Stimulated activated CD4-positive, alpha-beta T cell treated with anti-CD3 and anti-CD28 coated beads, Interleukin-1b, Interleukin-23, amount 100 ng/mL, for 1 hour (primary cell): ENCODE measurements at places on chromosomes 7 and 10.
A peak's percentile ranks its signal among the peaks of the same experiment; 100 is the strongest.

DNA sequence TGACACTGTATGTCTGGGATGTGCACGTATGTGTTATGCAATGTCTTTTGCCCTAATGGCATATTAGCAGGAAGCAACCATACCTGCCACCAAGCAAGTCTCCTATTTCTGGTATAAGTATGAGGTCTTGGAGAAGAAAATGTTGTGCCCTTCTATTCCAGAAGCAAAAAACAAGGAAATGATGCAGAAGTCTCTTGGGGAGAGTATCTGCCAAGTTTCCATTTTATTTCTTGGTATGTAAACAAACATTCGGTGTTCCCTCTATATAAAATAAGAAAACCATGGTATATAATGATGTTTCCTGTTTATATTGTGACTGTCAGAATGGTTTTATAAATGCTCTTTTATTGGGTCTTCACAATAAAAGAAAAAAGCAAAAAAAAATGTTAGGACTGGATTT is 19.3 kb upstream of the MYO3A start:
- no peak for DNase-seq

GRCh38 chr10:118383063-118383689 is 41.1 kb upstream of the FAM204A start:
- DNase-seq, result no peak

DNA sequence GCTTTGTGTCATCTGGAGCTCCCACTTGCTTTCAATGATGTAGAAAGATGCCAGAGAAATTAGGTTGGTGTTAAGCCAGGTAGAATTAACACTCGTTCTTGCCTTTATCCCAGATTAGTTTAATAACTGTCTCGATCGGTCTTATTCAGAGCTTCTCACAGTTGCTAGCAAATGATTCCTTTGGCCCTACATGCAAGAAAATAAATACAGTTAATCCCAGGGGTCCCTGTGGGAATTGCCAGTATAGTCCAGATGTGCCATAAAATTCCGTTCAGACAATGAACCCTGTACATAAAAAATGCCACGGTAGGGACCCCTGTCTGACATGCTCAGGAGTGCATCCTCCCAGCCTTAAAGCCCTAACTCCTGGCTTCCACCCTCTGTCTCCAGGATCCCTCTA is 207.5 kb downstream of the ARHGAP12 start:
- no peak for DNase-seq

DNA sequence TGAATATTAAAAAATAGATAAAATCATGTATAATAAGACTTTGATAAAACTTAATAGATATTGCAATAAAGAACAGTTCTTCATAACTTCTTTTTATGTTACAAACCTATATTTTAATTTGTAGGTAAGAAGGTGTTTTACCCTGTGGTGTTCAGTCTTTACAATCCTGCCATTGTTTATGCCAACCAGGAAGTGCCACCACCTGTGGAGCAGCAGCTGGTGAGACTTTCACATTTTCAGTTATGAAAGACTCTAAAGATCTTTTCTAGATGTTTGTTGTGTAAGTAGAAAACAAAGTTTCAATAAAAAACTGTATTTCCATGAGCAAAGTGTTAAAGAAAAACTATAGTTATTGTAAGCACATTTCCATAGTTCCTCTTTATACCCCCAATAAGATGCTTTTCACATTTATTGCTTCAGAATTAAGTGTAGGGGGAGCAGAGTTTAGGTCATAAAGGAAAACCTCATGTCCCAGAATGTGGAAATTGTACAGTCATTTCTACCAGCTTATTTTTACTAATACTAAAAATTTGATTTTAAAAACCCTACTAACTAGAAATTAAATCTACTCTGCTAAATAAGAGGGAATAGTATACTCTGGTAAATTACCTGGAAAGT is 28.7 kb downstream of the CSGALNACT2 start:
- no peak for DNase-seq

DNA sequence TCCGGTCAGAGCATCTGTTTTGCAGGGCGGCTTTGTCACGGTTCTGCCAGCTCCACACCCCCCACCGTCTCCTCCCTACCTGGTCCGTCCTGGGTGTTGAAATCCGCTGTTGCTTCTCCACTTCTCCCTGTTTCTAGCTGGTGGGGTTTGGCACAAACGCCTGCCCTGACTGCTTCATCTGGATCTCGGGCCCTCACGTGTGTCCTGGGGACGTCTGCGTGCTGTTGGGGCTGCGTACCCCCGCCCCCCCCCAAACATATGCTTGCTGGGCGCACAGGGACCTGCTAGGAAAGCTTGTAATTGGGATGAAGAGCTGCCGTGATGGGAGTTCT is 11.3 kb downstream of the AMZ1 start:
- no peak for DNase-seq

DNA sequence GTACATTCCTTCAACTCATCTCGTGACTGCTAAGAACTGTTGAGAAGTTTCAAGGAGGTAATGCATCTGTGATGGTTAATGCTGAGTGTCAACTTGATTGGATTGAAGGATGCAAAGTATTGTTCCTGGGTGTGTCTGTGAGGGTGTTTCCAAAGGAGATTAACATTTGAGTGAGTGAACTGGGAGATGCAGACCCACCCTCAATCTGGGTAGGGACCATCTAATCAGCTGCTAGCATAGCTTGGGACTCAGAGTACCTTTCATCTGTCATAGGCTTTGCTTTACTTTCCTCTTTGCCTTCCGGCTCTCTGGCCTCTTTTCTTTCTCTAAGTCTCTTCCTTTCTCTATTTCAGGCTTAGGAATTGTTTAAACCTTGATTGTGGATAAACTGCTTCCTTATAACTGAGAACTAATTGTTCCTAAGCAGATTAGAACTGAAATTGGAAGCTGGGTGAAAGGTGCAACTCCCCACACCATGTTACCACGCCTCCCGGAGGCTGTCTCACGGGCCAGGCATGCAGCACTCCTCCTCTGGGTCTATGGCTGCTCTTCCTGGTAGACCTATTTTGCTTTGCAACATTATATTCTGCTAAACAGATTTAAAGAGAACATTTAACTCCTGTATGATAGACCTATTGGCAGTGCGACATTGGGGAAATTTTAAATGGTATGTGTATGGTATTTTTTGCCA is 298.2 kb downstream of the CCSER2 start:
- no peak for DNase-seq

DNA sequence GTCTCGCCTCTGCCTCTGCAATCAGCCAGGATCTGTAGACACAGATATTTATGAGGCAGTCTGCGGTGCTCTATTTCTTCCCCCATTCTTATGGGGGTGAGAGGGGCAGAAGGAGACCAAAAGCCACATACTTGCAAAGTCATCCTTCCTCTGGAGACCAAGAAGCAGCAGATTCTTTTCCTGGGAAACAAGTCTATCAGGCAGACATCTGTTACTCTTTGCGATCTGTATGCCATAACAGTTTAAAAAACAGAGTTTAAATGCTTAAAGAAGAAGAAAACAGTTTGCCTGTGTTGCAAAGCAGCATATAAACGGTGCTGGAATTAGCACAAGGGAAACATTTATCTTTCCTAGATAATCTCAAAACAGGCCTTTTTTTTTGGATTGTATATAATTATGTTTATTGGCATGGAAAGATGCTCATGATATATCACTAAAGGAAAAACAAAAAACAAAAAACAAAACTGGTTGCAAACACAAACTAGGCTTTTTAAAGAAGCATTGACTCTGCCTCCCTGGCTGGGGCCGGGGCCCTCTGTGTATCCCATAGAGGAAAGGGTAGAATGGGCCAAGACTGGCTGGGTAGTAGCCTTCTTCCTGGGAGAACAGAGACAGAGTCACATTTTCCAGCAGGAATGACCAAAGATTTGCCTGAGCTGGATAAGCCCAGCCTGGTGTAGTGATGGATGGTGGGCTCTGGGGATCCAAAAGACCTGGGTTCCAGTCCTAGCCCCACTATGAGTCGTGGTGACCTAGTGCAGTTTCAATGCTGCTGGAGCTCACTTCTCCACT is 50.4 kb downstream of the RGS10 start:
- no peak for DNase-seq

DNA sequence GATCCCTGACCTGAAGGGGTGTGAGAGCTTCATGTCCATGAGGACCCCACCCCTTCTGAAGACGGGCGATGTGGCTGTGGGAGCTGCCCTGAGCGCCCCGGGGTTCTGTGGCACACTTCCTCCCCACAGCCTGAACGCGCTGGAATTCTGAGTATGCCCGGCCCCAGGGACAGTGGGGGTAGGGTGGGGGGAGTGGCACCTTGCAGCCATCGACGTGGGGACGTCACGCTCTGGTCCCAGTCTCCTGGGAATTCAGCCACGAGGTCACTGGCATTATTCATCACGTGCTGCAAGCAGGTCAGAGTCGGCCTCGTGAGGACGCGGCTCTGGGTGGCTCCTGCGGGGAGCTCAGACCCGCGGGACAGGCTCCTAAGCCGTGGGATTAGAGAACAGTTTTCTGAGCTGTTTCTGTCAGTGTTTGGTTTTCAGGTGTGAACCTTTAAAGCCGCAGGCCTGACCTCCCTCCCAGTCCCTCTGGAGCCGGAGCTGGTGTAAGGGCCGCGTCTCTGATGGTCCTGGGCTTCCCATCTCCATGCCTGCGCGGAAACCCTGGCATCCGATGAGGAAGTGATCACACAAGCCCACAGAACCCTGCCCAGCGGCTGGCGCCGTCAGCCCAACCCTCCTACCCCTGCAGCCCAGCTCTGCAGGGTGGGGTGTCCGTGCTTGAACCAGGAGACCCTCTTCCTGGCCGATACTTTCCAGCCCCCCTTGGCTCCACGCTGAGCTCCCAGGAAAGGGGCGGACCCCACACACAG is 16.1 kb downstream of the GPR146 start:
- DNase-seq, result no peak

DNA sequence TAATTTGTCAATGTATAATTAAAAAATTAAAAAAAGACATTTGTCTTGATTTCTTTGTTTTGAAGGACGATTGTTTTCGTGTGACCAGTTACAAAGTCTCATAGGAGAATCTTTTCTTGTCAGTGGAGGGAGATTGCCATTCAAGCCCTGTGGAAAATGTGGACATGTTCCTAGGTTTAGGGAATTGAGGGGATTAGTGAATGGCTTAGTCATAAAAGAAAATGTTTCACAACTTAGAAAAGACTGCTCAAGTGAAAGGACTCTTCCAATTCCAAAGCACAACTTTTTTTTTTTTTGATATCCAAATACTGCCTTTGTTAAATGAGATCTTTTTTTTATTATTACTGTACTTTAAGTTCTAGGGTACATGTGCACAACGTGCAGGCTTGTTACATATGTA is 140.7 kb upstream of the HABP2 start:
- DNase-seq, result no peak

- no peak for DNase-seq
Measured at GRCh38 chr7:94431619-94432280, 37.1 kb downstream of the COL1A2 start.

GRCh38 chr7:515628-516027 is 4.0 kb downstream of the PDGFA start:
- no peak for DNase-seq

- no peak for DNase-seq
Measured at GRCh38 chr7:40147371-40148246, 12.8 kb downstream of the SUGCT start.

GRCh38 chr7:113582471-113582870 is 336.3 kb downstream of the PPP1R3A start:
- DNase-seq, result no peak

DNA sequence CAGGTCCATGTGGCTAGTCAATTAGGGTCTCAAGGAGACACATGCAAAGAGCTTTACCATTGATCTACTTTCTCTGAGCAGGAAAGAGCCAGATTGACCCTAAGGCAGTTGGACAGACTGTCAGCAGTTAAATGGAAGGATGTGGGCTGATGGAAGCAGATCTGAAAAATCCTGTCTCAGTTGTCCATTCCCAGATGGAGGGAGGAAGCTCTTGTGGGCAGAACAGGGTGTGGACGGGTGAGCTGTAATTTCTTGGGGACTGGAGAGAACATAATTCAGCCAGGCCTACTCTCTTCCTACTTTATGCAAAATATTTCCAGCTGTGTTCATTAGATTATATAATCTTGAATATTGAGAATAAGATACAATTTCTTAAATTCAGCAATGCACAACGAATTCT is 163.6 kb downstream of the GNAT3 start:
- no peak for DNase-seq

GRCh38 chr7:18520450-18521235 is 25.1 kb downstream of the HDAC9 start:
- DNase-seq, result no peak

GRCh38 chr7:75977743-75978142 is 16.7 kb downstream of the TMEM120A start:
- DNase-seq, result no peak

GRCh38 chr7:100896732-100897608 is 1.3 kb upstream of the ACHE start:
- DNase-seq, result peak; percentile 59

DNA sequence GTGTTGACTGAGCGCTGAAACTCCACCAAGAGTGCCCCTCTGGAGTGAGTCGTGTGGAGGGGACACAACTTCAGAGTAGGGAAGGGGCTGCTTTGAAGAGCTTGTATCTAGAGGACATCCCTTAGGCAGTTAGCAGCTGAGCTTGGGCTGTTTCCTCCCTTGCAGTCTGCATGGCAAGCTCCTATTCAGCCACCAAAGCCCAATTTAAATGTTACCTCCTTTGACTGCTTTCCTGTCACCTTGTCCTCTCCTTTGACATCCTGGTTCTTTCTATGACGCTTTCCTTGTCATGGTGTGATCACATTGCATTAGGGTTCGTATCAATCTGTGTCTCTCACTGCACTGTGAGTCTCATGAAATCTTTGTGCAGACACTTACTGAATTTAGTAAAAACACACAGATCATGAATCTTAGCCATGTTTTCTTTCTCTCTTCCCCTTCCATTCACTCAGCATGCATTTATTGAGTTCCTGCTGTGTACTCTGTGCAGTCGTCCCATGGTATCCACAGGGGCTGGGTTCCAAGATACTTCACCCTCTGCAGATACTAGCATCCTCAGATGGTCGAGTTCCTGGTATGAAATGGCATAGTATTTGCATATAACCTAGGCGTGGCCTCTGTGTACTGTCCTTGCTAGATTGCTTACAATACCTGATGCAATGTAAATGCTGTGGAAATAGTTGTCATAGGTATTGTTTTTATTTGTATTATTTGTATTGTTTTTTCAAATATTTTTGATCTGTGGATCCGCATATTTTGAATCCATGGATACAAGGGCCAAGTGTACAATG is 228.5 kb downstream of the CCDC3 start:
- DNase-seq, result no peak

GRCh38 chr7:136890399-136890798 is 21.9 kb downstream of the CHRM2 start:
- DNase-seq, result no peak

GRCh38 chr7:92412745-92413144 is 34.5 kb upstream of the GATAD1 start:
- no peak for DNase-seq

DNA sequence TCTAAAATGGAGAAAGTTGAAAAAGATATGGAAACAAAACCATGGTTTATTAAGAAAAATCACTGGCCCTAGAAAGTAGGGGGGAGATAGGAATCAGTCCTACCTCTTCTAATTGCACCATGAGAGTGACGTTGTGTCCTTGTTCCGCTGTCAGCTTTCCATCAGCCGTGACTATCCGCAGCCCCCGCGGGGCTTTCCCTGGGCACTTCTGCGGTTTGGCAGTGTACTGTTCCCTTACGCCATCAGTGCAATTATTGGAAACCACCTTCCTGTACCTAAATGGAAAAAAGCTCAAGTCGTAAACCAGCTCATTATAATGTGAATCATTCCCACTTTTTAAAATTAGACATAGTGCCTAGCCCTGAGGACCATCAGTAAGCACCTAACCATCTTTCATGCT is 512.2 kb downstream of the SORCS1 start:
- no peak for DNase-seq

GRCh38 chr10:23344241-23344841 is at the start of gene C10orf67:
C10orf67 (minus strand) TSS chr10:23344797; CDS start chr10:23344774, 23 bp downstream.
- no peak for DNase-seq

GRCh38 chr7:158450476-158451124 is 137.0 kb downstream of the PTPRN2 start:
- DNase-seq, result no peak
